ENCODE measurements at places on chromosomes 5 and 9.

DNA sequence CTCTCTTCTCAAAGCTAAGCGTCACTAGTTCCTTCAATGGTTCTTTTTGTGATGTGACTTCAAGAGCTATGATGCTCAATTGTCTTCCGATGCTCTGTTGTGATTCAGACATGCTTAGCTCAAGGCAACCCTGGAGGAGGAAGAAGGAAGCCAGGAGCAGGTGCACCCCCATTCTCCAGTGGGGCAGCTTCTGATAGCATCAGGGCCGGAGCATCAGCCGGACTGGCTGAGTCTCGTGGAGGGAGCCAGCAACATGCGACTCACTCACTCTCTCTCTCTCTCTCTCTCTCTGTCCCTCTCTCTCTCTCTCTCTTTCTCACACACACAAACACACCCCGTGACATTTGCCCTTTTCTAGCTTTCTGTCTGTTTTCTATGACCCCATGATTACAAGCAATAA, 140.2 kb downstream of the HSD17B3 start:
- no peak for DNase-seq

DNA sequence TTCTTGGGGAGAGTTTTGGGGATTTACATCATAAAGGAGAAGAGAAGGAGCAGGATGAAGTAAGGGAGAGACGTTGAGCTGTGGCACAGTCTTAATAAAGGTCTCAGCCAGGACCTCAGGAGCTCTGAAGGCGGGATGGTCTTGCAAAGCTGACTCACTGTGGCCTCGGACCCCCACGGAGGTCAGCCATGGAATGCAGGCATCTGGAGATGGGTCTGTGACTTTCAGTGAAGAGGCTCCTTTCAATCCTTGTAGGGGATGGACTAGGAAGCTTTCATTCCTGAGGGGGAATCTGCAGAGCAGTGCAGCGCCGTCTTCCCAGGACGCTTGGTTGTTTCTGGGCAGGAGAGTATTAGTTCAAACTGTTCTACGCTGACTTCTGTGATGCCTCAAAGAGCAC, 65.7 kb upstream of the BASP1 start:
- DNase-seq = no peak

GRCh38 chr5:130939059-130939458, 226.0 kb downstream of the HINT1 start:
- no peak for DNase-seq

GRCh38 chr5:598564-598890, 13.6 kb upstream of the CEP72 start:
- DNase-seq = no peak

- DNase-seq = no peak
Observed at GRCh38 chr9:35324966-35325365, 163.2 kb downstream of the UNC13B start.

DNA sequence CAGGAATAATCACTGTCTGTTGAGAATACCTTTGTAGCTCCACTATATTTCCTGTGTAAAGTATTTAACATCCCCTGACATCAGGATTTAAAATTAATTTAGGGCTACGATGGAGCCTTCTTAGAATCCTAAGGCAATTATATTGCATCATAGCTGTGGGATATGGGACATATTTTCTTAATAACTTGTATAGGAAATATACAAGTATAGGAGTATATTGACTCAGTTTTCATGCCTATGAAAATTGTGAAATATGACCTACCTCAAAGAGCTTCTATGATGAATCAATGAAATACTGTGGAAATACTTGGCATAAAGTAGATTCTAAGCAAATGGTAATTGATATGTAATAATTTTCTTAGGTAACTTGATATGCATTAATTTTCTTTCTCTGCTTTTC, 221.0 kb upstream of the KLF4 start:
- no peak for DNase-seq

GRCh38 chr9:129615407-129616285, 5.3 kb downstream of the C9orf50 start:
- no peak for DNase-seq

- no peak for DNase-seq
Observed at GRCh38 chr9:135858491-135859185, 48.7 kb downstream of the CAMSAP1 start.

DNA sequence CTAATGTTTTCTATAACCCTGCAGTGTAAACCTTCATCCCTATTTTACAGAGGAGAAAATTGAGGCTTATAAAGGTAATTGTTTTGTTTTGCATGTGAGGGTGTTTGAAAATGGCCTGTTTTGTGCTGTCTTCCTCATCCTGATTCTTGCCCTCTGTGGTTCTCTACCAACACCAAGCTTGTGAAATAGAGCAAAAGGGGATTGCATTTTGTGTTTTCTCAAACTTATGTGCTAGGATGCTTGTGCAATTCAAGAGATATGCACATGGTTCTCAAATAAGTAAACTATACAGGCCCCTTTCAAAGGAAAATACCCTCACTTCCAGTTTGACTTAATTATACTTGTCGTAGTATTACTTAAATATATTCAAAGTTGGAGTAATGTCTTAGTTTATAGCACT, 17.2 kb downstream of the PAM start:
- DNase-seq = no peak

DNA sequence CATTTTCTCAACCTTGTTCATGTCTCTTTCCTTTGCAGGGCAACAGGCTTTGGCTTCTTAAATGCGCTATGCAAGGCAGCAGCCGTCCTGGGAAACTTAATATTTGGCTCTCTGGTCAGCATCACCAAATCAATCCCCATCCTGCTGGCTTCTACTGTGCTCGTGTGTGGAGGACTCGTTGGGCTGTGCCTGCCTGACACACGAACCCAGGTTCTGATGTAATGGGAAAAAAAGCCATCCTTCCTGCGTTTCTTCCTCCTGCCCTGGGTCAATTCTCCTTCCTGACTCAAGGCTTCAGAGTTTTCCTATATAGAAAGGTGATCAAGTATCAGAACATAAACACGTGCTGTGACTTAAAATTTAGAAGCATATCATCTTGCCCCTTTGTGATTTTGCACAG, 77.8 kb upstream of the IQGAP2 start:
- DNase-seq = no peak

DNA sequence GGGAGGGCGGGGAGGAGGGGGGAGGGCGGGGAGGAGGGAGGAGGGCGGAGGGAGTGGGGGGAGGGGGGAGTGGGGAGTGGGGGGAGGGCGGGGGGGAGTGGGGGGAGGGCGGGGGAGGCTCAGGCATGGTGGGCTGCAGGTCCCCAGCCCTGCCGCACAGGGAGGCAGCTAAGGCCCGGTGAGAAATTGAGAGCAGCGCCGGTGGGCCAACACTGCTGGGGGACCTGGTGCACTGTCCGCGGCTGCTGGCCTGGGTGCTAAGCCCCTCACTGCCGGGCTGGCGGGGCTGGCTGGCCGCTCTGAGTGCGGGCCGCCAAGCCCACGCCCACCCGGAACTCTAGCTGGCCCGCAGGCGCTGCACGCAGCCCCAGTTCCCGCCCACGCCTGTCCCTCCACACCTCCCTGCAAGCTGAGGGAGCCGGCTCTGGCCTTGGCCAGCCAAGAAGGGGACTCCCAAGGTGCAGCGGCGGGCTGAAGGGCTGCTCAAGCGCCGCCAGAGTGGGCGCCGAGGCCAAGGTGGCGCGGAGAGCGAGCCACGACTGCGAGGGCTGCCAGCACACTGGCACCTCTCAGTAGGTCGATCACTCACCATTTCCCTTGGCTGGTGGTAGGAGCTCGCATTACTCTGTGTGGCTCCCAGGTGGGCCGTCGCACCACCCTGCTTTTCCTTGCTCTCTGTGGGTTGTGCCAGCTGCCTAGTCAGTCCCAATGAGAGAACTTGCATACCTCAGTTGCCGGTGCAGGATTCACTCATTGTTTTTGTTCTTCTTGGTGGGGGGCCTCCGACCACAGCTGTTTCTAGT, 160.2 kb downstream of the CNTLN start:
- DNase-seq = no peak

- DNase-seq = no peak
Observed at GRCh38 chr5:16866795-16867576, 69.1 kb downstream of the MYO10 start.

GRCh38 chr5:156396830-156397081, 69.8 kb downstream of the SGCD start:
- DNase-seq = no peak

DNA sequence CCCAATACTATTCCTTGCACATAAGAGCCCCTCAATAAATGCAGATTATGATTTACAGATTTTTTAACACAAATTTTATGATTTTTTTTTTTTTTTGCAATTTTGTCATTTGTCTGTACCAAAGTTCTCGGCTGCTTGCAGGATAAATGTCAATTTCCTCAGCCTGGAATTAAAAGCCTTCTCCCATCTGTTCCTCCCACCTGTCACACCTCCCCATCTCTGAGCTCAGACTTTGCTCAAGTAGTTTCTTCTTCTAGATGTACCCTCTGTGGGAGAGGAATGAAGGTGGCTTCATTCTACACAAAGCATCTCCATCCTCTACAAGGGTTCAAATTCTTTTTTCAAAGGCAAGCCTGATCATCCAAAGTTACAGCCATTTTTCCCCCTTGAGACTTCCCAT, 153.7 kb upstream of the GRAMD2B start:
- DNase-seq = no peak
